ENCODE measurements at places on chromosomes 4 and X.

DNA sequence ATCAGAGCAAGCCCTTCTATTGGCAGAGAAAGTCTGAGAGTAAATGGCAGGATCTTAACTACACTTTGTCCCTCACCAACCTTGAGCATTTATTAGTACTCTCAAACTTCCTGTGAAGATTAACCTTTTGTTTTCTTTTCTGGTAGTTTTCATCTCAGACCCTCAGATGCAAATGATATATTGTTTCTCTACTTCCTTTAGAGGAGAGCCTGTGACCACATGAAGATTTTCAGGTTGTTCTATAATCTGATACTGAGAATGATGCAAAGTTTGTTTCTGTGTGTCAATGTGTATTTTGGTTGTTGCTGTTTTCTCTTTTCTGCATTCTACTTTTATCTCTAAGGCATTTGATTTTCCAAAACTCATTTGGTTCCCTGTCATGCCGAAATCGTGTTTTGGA is 165.8 kb upstream of the CYSLTR1 start:
- DNase-seq, result no peak

GRCh38 chrX:65034668-65035445 is 58.6 kb upstream of the ZC4H2 start:
- peak; percentile 93 for DNase-seq

- DNase-seq, result no peak
These were observed 123.6 kb downstream of the MSL3 start for GRCh38 chrX:11881485-11882170.

DNA sequence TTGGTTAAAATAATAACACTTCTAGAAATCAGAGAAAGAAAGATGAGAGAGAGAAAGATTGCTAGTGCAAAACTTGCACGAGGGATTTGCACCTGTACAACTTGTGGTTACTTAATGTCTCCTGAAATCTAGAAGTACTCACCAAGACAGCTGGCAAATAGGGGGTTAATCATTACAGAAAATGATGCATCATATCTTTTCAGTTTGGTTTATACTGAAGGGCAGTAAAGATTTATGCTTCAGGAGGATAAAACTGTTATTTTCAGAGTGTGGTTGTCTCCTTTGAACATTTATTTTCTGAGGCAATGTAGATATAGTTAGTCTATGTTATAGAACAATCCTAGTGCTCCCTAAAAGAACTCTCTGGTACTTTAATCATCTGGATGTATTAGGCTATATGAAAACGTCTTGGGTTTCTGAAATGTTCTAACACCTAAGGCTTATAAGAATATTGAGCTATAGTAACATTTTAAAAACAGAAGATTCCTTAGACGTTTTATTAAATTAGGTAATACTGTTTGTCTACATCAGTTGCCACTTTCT is 13.3 kb downstream of the ATOH1 start:
- no peak for DNase-seq

DNA sequence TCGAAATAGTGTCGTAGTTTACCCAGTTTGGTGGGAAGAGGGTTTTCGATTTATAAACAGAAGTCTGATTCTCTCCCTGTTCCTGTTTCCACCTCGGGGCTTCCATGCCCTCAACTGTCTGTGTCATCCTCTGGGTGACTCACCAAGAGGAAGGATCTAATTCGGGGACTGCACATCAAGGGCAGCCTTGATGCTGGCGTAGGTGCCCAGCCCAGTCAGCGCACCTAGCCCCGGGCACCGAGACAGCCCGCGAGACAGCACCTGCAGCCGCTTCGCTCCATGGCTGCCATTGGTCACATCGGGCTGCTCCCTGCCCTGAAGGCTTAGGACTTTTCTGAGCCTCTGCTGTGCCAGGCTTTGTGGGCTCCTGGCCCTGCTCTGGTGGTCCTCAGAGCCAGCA is 7.7 kb downstream of the ABCD1 start:
- DNase-seq, result no peak

GRCh38 chrX:39507617-39508299 is 590.0 kb downstream of the BCOR start:
- DNase-seq, result no peak

- DNase-seq, result peak; percentile 20
These were observed 146.5 kb upstream of the PCDH18 start for GRCh38 chr4:137678796-137679195.
